ENCODE measurements at places on chromosomes 4 and X. TPM values are rescaled to one million over a fixed set of nuclear protein-coding genes. Genes with fewer than 3 reads are reported as not detected.

- H3K27ac ChIP-seq: no peak overlapping the region
- no peaks in the 10 kb centered on the region for H3K27me3 ChIP-seq
- H3K4me3 ChIP-seq: no peak overlapping the region
- DNase-seq: no peak
- no peaks in the 10 kb centered on the region for H3K4me1 ChIP-seq
These were observed 37.0 kb upstream of the TACR3 start for GRCh38 chr4:103756741-103757140.

DNA sequence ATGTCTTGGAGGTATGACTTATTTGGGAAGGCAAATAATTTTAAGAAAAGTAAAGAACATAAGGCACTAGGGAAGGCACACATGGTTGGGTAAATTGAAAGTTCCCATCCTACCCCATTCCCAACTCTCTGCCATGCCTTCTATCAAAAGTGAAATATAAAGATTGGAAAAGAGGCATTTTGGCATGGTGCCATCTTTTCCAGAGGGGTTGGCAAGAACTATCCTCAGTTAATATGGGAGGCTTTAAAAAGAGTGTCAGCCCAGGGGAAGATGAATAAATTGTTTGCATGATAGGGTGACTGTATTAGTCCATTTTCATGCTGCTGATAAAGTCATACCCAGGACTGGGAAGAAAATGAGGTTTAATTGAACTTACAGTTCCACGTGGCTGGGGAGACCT is 150.8 kb upstream of the BOD1L1 start:
- H3K4me1 ChIP-seq: no peaks in the 10 kb centered on the region
- H3K4me3 ChIP-seq: no peak overlapping the region
- no peaks in the 10 kb centered on the region for H3K27me3 ChIP-seq
- no peaks in the 10 kb centered on the region for H3K36me3 ChIP-seq
- H3K27ac ChIP-seq: no peak overlapping the region
- no peak for DNase-seq

- no peaks in the 10 kb centered on the region for H3K27me3 ChIP-seq
- no peak for DNase-seq
- no peak overlapping the region for H3K4me3 ChIP-seq
- H3K27ac ChIP-seq: no peak overlapping the region
- H3K36me3 ChIP-seq: peaks cover 11% of the 10 kb centered on the region
- H3K4me1 ChIP-seq: no peaks in the 10 kb centered on the region
These were observed 38.9 kb downstream of the DDX60L start for GRCh38 chr4:168441412-168441811.

- H3K4me3 ChIP-seq: no peak overlapping the region
- no peaks in the 10 kb centered on the region for H3K27me3 ChIP-seq
- no peak for DNase-seq
- no peak overlapping the region for H3K27ac ChIP-seq
These were observed 16.0 kb upstream of the MID1 start for GRCh38 chrX:10636337-10636736.

DNA sequence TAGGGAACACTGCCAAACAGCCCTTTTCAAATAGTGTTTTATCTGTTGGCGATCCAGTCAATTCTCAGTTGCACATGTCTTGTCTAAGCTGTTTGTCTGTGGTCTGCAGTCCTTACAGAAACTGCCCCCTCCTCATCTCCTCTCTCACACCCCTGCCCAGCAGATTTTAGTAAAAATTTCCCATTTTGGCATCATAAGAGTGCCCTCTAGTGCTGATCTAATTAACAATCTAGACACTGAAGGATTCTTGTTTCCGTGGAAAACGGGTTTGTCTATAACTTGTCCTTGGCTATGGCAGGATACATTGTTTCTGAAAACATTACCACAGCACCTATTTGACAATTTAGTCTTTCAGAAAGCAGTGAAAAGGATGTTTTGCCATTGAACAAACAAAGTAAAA is 227.2 kb upstream of the MBNL3 start:
- no peak overlapping the region for H3K4me3 ChIP-seq
- no peak for DNase-seq
- no peak overlapping the region for H3K27ac ChIP-seq
- H3K36me3 ChIP-seq: no peaks in the 10 kb centered on the region
- H3K4me1 ChIP-seq: no peaks in the 10 kb centered on the region

GRCh38 chrX:108224218-108224617 is 132.6 kb downstream of the ATG4A start:
- no peaks in the 10 kb centered on the region for H3K27me3 ChIP-seq
- DNase-seq: no peak
- H3K36me3 ChIP-seq: no peaks in the 10 kb centered on the region
- H3K4me3 ChIP-seq: no peak overlapping the region

DNA sequence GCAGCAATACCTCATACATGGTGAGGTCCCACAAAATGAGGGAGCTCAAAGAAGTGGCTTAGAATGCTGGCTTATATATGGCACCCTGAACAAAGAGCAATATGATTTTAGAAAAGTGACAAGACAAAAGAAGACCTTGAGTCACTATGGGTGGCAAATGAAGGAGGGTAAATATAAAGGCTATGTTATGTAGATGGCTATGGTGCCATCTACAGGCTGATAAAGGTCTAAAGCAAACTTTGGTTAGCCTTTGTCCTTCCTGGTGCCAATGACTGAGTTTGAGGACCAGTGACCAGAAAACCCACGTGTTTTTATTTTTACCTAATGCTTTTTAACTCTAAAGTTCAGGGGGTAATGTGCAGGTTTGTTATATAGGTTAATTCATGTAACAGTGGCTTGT is 151.8 kb downstream of the CCNG2 start:
- DNase-seq: peak; percentile 31
- no peak overlapping the region for H3K4me3 ChIP-seq
- H3K36me3 ChIP-seq: no peaks in the 10 kb centered on the region
- H3K27ac ChIP-seq: no peak overlapping the region
- no peaks in the 10 kb centered on the region for H3K27me3 ChIP-seq
- H3K4me1 ChIP-seq: no peaks in the 10 kb centered on the region

- no peaks in the 10 kb centered on the region for H3K36me3 ChIP-seq
- DNase-seq: no peak
- H3K4me3 ChIP-seq: no peak overlapping the region
- H3K27me3 ChIP-seq: no peaks in the 10 kb centered on the region
- no peak overlapping the region for H3K27ac ChIP-seq
- no peaks in the 10 kb centered on the region for H3K4me1 ChIP-seq
These were observed 53.4 kb upstream of the COL25A1 start for GRCh38 chr4:109355835-109356234.

GRCh38 chr4:42747971-42748370 is 91.1 kb upstream of the ATP8A1 start:
- H3K27ac ChIP-seq: no peak overlapping the region
- no peaks in the 10 kb centered on the region for H3K27me3 ChIP-seq
- no peak for DNase-seq
- no peak overlapping the region for H3K4me3 ChIP-seq
- no peaks in the 10 kb centered on the region for H3K36me3 ChIP-seq

- H3K4me1 ChIP-seq: no peaks in the 10 kb centered on the region
- no peaks in the 10 kb centered on the region for H3K36me3 ChIP-seq
- H3K27ac ChIP-seq: no peak overlapping the region
- DNase-seq: no peak
- H3K27me3 ChIP-seq: no peaks in the 10 kb centered on the region
These were observed 223.0 kb upstream of the ZIC3 start for GRCh38 chrX:137342969-137343368.

DNA sequence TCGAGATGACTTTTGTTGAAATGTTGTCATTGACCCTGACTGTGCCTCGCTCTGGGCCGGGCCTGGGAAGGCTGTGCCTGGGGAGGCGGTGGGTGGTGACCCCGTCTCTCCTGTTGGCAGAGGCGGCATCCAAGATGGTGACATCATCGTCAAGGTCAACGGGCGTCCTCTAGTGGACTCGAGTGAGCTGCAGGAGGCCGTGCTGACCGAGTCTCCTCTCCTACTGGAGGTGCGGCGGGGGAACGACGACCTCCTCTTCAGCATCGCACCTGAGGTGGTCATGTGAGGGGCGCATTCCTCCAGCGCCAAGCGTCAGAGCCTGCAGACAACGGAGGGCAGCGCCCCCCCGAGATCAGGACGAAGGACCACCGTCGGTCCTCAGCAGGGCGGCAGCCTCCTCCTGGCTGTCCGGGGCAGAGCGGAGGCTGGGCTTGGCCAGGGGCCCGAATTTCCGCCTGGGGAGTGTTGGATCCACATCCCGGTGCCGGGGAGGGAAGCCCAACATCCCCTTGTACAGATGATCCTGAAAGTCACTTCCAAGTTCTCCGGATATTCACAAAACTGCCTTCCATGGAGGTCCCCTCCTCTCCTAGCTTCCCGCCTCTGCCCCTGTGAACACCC is 36.4 kb downstream of the HTRA3 start:
- no peak overlapping the region for H3K27ac ChIP-seq
- H3K36me3 ChIP-seq: no peaks in the 10 kb centered on the region
- no peak for DNase-seq
- H3K4me3 ChIP-seq: no peak overlapping the region
- peaks cover 12% of the 10 kb centered on the region for H3K4me1 ChIP-seq
- no peaks in the 10 kb centered on the region for H3K27me3 ChIP-seq

DNA sequence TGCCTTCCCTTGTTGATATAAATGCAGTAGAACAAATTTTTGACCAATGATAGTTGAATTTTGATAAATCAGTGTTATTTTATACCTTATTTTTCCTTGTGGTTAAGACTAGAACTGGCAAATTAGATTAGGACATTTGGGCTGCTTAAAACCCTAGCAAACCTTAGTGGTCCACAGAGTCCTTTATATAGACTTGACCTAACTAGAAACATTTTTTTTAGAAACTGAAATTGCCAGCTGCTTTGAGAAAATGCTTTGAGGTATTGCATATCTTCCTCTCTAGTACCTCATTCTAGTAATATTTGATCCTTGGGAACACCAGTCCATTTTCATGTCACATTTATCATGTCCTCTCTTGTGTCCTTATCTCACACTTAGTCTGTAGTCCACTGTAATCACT is 580.3 kb downstream of the FSTL5 start:
- H3K4me3 ChIP-seq: no peak overlapping the region
- no peaks in the 10 kb centered on the region for H3K4me1 ChIP-seq
- no peak for DNase-seq
- H3K36me3 ChIP-seq: no peaks in the 10 kb centered on the region
- H3K27ac ChIP-seq: no peak overlapping the region

DNA sequence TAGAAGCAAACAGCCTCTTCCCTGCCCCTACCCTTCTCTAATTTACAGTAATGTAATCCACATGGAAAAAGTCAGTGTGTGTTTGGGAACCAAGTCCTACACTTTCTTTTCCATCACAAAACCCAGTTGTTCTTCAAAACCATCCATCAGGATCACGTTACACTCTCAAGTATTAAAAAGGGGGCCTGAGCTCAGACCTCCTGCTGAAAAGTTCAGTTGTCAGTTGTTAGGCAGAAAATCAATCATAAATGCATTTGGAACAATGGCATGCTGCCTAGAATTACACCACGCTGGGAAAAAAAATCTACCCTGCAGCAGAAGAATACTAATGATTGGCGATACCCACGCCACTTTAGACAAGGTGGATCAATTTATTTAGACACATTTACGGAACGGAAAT is 236.5 kb downstream of the PARM1 start:
- H3K36me3 ChIP-seq: no peaks in the 10 kb centered on the region
- DNase-seq: no peak
- no peak overlapping the region for H3K4me3 ChIP-seq
- H3K4me1 ChIP-seq: no peaks in the 10 kb centered on the region
- no peak overlapping the region for H3K27ac ChIP-seq
- no peaks in the 10 kb centered on the region for H3K27me3 ChIP-seq

DNA sequence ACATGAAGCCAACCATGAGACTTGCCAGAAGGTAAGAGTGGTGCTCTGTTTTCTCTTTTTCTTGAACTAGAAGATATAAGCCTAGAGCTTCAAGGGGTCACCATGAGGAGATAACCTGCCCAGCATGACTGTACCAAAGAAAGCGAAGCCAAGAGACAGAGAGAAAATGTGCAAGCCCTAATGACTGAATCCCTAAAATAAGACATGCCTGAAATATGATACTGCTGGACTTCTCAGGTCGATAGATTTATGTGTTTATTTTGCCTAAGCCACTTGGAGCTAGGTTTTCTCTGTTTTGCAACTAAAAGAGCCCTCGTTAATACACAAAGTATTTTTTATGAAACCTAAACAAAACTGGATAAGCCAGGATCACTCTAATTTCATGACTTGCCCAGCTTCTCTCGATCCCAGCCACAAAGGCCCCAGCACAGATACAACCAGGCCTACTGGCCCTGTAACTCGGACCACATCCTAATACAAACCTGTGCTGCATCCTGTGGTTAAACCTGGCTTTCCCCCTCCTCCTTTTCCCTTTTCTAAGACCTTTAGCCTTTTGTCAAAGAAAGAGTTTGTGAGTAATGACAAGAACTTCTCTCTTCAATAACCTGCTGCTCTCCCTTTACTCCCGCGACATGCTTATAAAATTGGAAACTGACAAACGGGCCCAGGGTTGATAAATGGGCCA is 185.8 kb downstream of the APBB2 start:
- no peak overlapping the region for H3K4me3 ChIP-seq
- no peak overlapping the region for H3K27ac ChIP-seq
- H3K4me1 ChIP-seq: peaks cover 19% of the 10 kb centered on the region
- no peak for DNase-seq
- no peaks in the 10 kb centered on the region for H3K27me3 ChIP-seq
- no peaks in the 10 kb centered on the region for H3K36me3 ChIP-seq

GRCh38 chr4:67125636-67126514 is 419.4 kb downstream of the CENPC start:
- H3K36me3 ChIP-seq: no peaks in the 10 kb centered on the region
- no peaks in the 10 kb centered on the region for H3K4me1 ChIP-seq
- no peak for DNase-seq
- H3K4me3 ChIP-seq: no peak overlapping the region
- H3K27ac ChIP-seq: no peak overlapping the region

GRCh38 chr4:19187096-19187495 is 1064.6 kb upstream of the SLIT2 start:
- H3K27me3 ChIP-seq: no peaks in the 10 kb centered on the region
- H3K27ac ChIP-seq: no peak overlapping the region
- H3K4me3 ChIP-seq: no peak overlapping the region
- H3K36me3 ChIP-seq: no peaks in the 10 kb centered on the region

The IL1RAPL2 gene
- not detected for total RNA-seq

The PTTG2 gene
- total RNA-seq: not detected

The PSAPL1 gene
- 14.8 TPM for total RNA-seq

The ARSJ gene
- total RNA-seq: 7.1 TPM

The PRKG2 gene
- total RNA-seq: 0.58 TPM

The CENPI gene
- total RNA-seq: 8.3 TPM

The USP27X gene
- not detected for total RNA-seq

The PABPC5 gene
- 0.45 TPM for total RNA-seq

The IDUA gene
- 278 TPM for total RNA-seq

The ZNF182 gene
- 5.7 TPM for total RNA-seq

Data from stomach (tissue), 19 donors.